Mesenteric fat pad (tissue), 1 donor: ENCODE measurements at places on chromosomes 13 and 19.

- no peak for DNase-seq
Measured at GRCh38 chr19:18828786-18829185, 3.0 kb upstream of the UPF1 start.

GRCh38 chr13:112178769-112179168 is 111.8 kb downstream of the SOX1 start:
- DNase-seq: no peak

- no peak for DNase-seq
Measured at GRCh38 chr19:42233678-42234292, 8.6 kb downstream of the GSK3A start.

DNA sequence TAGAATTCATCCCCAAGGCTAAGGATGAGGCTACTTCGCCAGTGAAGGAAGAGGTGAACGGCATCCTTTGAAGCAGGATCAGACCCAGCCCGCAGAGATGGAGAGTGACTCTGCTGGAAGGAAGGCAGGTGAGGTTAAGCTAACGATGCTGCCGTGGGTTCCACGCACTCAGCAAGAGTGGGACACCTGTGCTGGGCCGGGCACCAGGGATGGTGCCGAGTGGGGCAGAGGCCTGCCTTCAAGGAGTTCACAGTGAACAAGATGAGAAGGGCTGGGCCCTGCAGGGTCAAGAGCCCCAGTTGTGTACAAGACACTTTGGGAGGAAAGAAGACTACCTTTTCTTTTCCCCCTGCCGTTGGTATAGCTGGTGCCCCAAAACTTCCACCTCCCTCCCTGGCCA is 606.6 kb downstream of the LIG4 start:
- DNase-seq: no peak

- DNase-seq: no peak
Measured at GRCh38 chr19:33376941-33377557, 3.5 kb downstream of the CEBPG start.

GRCh38 chr19:41872775-41873647 is 4.1 kb upstream of the CD79A start:
- peak; percentile 93 for DNase-seq

GRCh38 chr13:35349673-35350278 is 126.7 kb downstream of the MAB21L1 start:
- no peak for DNase-seq

DNA sequence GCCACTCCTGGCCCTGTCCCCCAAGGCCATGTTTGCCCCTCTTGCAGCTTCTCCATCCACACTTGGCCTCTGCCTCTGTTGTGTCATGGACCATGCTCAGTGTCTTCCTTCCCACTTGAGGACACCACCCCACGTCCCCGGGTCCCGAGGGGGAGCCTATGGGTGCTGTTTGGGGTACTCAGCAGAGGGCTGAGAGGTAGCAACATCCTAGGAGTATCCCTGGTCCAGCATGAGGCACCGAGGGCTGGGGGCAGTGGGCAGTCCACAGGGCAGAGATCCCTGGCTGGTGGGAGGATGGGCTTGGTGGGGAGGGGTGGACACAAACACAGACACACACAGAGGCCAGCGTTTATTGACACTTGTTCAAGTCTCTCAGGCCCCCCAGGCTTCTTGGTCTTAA is 1.7 kb downstream of the COX7A1 start:
- no peak for DNase-seq

GRCh38 chr19:30253581-30253996 is 118.6 kb upstream of the ZNF536 start:
- DNase-seq: no peak

DNA sequence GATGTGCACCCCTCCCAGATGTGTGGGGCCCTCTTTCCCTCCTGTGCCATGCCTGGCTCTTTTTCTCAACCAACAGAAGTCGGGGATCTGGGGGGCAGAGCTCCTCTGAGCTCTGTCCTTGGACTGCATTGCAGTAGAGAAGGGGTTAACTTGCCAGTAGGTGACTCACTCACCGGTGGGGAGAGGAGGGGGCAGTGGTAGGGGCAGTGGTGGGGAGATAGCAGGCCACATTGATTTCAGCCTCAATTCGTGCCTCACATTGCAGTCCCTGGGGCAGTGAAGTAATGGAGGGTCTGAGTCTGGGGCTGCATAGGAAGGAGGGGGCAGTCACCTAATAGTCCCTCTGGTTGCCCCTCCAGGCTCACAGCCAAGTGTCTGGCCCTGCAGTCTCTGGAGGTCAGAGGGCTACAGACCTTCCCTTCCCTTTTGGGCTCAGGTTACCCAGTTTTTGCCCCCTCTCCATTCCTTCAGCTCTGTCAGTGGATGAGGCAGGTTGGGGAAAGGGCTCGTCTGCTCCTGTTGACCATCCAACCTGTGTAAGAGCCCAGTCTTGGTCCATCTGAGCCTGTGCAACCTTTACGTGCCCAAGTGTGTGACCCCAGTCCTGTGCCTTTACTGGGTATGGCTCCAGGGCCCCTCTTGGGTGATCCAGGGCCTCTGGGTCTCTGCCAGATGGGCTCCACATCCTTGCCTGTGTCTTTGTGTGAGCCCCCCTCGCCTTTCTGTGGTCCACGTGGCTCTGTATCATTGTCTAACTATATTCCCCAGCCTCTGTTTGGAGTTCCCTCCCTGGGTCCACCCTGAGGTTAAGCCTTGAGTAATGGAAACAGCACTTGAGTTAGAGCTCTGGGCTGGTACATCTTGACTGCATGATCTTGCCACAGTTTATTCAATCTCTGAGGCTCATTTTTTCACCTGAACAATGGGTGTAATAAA is 13.0 kb downstream of the CIC start:
- DNase-seq: no peak

DNA sequence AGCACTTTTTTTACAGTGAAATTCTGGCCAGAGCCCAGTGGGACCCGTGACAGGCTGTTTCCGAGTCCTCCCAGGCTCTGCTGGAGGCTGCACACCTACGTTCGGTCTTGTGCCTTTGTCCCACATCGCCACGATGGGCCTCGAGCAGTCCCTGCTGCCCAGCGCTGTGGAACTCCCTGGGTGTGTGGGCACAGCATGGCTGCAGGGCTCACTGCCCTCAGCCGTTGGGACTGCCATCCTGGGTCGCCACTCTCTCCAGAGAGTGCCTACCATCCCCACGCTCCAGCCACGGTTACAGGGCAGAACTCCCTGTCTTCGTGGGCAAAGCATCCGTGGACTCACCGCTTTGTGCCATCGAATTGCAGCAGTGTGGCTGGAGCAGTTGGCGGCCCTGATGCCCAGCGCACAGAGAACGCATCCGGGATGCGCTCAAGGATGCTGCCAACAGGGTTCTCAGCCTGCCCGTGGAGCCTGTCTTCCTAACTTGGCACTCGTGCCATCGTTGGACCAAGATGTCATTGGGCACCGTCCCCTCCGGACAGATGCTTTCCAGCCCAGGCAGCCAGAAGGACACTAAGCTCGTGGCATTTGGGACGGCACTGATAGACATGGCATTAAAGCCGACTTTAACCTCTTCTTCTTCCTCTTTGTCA is 85.0 kb upstream of the ARHGEF7 start:
- DNase-seq: no peak

DNA sequence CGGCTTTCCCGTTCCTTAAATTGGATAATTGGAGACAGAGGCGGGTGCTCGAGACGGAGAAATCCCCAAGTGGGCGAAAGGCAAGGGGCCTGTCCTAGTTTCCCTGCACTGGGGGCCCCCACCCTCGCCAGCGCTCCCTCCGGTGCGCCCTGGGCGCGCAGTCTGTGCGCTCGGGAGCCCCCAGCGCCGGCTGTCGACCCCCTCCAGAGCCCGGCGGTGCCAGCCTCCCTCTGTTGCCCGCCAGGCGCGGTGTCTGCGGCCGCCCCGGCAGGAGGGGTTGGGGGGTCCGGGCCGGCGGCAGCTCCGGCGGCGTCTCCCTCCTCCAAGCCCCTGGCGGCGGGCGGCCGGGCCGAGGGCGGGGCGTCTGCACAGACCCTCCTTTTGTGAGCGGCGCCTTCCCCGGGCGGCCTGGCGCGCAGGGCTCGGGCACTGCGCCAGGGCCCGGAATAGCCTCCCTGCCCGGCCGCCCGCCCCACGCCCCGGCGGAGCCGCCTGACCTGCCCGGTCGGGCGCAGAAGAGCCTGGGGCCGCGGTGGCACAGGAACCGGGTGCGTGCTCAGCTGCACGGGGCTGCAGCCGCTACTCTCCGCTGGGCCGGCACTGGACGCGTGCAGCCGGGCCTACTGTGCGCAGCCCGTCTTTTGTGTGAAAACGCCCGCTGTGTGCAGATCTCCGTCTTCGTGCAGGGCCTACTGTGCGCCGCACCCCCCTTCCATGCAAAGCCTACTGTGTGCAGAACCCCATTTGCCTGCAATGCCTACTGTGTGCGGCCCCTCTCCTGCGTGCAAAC is 13.2 kb downstream of the GADD45B start:
- DNase-seq: no peak
